Activated CD8-positive, alpha-beta memory T cell treated with anti-CD3 and anti-CD28 coated beads for 48 hours (primary cell): ENCODE measurements at places on chromosomes 13 and 19.
A peak's percentile ranks its signal among the peaks of the same experiment; 100 is the strongest.

GRCh38 chr13:24713022-24713421 is 32.8 kb downstream of the ATP12A start:
- no peak for DNase-seq

DNA sequence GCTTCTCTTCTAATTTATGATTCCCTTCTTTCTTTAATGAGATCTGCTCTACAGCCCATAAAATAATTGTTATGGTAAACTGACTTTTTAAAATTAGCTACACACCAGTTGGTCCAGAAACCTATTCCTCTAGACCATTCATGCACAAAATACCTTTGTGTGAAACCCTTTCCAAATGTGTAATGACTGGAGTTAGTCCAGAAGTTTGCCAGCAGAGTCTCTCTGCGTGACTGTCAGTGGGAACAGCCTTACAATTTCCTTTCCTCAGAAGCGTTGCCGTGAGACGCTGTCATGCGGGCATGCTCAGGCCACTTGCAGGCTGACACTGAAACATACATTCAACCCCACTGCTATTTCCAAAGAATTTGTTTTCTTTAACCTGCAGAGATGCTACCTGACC is 965.2 kb downstream of the PCDH9 start:
- no peak for DNase-seq

- DNase-seq = peak; percentile 70
Measured at GRCh38 chr19:31214086-31214485, 135.2 kb downstream of the TSHZ3 start.

GRCh38 chr13:99356262-99357091 is 49.3 kb upstream of the GPR183 start:
- no peak for DNase-seq

DNA sequence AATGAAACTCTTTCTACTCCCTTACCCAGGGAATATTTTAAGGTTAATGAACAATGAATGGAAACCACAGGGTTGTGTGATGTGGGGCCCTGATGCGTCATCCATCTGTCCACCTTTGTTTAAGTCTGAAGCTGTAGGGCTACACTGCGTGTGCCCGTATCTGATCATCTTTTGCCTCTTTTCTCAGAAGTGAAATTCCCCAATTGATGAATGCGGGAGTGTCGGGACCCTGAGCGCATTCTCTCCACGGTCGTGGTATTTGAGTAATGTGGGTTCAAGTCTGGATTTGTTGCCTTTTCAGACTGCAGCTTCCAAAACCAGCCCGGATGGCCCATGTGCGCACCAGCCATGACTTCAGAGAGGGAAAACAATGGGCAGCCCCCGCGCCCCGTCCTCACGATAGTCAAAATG is 112.3 kb downstream of the COL4A2 start:
- no peak for DNase-seq

GRCh38 chr19:46860125-46860845 is 512 bp upstream of the ARHGAP35 start:
- peak; percentile 90 for DNase-seq

DNA sequence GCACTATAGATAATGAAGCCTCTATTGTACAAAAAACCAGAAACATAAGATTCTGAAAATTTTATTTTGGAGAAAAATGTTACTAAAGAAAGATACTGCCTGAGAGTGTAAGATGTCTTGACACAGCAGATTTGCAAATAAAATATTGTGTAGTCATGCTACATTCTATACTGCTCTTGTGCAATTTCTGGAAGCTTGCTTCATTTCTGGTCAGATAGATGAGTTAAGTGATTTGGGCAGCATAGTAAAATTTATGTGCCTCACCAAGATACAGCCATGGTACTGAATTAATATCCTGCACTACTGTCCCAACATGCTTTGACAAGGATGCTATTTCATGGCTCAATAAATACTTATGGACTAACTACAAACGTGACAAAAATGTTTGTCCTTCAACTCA is 55.1 kb upstream of the STARD13 start:
- DNase-seq = no peak

DNA sequence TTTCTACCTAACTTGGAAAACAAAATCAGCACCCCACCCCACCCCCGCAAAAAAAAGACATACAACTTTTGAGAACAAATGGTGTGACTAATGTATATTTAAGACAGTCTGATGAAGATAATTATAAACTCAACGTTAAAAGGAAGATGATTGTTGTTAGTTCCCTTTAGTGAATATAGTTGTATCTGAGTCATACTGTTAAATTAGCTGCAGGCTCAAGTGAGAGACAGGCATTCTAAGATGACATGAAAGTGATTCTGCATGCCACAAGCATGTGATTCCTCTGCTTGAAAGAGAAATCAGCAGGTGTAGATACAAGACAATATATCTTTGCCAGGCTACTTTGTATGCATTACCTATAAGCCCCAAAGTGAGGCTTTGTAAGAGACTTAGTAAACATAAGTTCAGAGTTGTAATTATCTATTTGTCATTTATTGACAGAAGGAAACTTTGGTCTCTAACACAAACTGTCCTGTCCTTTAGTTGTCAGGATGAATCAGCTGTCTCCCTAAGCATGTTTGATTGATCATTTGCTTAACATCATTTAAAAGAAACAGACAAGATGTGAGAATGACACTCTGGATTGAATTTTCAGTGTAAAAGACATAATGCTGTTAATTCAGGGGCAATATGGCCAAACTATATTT is 319.4 kb upstream of the HTR2A start:
- no peak for DNase-seq

- no peak for DNase-seq
Measured at GRCh38 chr13:109941221-109941620, 154.8 kb upstream of the IRS2 start.

DNA sequence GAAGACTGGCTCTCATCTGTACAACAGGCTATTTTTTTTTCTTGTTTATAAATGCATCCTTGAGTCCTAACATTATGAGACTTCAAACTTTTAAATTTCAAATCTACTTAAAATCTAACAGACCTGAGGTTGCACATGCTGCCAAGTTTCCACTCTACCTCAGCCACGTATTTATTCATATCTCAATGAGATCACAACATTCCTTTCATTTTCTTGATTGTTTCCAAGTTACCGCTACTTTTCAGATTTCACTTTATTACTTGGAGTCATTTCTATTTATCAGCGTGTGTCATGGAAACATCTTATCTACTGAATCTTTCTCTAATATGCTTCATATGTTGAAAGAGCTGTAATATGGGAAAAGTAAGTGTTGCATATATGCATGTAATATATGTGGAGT is 1257.5 kb upstream of the ATXN8OS start:
- DNase-seq = no peak

- no peak for DNase-seq
Measured at GRCh38 chr19:51030631-51031030, 4.2 kb downstream of the KLK12 start.

- DNase-seq = no peak
Measured at GRCh38 chr13:49681842-49682435, 9.3 kb downstream of the EBPL start.

GRCh38 chr19:49911381-49912145 is 14.9 kb upstream of the IL4I1 start:
- no peak for DNase-seq

- DNase-seq = no peak
Measured at GRCh38 chr13:43573361-43573740, 213.4 kb downstream of the ENOX1 start.

DNA sequence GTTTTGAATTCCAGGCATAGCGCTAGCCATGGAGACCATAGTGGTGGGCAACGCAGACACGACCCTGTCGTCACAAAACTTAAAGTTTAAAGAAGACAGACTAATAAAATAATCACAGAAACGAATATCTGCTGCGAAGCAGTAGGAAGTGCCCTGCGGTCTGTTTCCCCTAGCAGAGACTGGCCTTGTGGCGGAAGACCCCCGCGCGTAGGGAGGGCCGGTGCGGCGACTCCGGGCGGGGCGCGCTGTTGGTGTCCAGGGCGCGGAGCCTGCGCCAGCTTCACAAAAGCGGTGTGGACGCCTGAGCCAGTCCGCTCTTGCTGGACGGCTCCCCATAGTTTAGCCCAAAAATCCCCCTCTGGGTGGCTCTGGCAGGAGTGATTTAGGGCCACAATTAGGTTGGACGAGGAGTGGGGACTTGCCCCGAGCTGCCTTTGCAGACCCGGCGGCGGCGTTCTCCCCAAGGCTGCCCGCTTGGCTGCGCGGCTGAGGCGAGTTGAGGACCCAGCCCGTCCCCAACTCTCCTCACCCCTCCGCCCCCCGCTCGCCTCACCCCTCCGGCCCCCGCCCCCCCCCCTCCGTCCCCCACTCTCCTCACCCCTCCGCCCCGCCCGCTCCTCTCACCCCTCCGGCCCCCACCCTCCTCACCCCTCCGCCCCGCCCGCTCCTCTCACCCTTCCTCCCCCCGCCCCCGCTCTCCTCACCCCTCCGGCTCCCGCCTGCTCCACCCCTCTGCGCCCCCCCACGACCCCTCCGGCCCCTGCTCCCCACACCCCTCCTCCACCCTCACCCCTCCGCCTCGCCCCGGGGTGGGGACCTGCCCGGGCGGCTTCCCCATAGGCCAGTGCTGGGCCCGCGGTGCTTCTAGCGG is 14.2 kb upstream of the LATS2 start:
- no peak for DNase-seq

- no peak for DNase-seq
Measured at GRCh38 chr13:63541336-63541735, 2125.7 kb upstream of the PCDH20 start.

DNA sequence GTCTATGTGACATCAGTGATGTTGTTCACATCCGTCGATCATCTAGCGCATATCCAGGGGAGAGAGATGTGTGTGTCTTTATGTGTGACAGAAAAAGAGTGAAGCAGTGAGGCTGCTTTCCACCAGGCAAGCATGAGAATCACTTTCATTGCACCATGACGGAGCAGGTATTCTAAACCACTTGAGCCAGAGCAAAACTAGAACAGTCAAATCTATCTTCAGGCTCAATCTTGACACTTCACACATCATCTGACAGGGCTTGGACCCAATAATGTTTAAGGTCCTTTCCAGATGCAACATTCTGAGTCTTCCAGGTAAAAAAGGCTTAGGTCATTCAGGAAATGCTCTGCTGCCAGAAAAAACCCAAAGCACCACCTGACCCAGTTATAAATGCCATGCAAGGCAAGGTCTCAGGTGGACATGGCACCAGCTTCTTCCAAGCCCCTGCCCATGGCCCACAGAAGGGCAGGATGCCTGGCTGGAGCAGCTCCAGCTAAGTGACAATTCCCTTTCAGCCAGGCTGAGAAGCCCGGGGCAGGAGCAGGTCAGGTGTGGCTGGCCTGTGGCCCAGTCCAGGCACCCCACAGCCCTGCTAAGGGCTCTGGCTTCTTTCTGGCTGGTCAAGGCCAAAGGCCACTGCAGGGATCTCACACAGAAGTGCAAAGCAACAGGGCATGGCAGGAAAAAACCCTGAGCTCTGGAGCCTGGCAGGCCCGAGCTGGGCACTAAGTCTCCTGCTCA is 5.0 kb downstream of the ELAVL1 start:
- DNase-seq = no peak

- DNase-seq = no peak
Measured at GRCh38 chr19:18807861-18808331, 16.8 kb upstream of the COMP start.

- DNase-seq = no peak
Measured at GRCh38 chr19:31268751-31269383, 80.4 kb downstream of the TSHZ3 start.

DNA sequence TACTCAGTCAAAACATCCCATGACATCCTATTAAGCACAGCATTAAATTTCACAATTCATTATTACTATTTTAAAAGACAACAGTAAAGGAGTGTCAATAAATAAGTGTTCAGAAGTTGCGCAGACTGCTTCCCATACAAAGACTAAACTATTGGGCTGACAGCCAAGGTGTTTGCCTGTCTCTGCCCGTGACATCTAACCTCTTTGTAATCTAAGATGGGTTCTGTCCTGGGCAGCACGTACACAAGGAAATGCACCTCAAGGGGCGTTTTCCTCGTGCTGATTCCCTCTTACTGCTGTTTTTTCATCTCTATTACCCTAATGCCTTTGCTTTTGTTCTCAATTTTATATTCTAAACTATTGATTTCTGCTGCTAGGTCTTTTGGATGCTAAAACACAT is 216.3 kb downstream of the NHLRC3 start:
- no peak for DNase-seq

- no peak for DNase-seq
Measured at GRCh38 chr13:82248762-82249161, 1633.5 kb downstream of the SLITRK1 start.

- DNase-seq = no peak
Measured at GRCh38 chr19:14089662-14090508, 666 bp downstream of the SAMD1 start.

DNA sequence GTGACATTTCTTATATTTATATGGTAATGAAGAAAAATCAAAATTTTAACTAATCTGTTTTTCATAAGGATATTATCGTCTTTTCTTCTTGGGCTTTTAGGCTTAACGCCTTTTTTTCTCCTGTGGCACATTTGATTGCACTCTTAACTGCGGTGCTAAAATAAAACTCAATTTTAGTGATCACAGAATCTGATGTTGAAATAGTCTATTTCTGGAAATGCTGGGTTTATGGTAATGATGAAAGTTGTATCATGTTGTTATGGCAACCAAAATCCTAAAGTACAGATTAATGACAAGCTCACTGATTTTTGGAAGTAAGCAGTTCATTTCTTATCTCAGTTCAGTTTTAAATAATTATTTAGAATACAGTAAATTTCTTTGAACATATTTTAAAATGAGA is 85.3 kb downstream of the COG6 start:
- no peak for DNase-seq

DNA sequence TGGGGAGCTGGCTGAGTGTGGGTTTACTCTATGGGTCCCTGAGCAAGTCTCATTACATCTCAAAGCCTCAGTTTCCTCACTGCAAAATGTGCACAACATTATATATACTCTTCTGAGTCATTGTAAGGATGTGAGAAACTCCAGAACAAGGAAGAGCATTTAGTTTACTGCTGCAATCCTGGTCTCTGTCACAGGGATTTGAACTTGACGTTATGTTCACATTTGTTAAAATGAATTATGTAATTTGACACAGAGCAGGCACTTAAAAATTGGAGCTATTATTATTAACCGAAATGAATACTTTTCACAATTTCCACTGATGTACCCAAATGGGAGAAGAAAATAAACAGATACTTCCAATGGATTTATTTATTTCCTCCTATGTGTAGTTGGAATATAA is 101.0 kb downstream of the STARD13 start:
- DNase-seq = no peak

DNA sequence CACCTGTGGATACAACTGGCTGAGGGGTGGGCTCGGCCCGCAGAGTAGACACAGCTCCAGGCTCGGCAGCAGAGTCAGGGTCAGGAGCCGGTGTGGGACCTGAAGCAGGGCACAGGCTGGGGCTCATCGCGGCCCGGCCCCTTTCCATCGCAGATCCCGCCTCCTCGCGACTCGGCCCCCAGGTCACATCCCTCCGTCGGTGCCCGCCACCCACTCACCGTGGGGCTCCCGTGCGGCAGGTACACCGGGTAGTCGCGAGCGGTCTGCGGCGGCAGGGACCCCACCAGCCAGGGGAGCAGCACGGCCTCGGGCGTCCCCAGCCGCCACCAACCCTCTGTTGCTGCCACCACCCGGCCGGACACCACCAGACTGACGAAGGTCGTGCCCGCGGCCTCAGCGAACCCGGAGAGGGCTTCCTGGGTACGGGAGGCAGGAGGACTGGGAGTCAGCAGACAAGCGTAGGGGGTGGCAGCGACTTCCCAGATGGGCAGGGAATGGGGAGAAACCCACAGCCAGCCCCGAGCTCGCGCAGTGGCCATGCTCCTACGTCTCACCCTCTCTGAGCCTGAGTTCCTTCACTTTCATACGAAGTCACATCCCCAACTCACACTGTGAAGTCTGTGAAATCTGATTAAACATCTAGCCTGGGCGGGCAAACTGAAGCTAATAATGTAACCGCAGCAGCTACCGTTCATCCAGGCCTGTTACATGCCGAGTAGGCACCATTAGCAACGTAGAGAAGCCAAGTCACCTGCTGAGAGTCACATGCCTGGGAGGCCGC is 3.7 kb downstream of the FUZ start:
- no peak for DNase-seq
